Epithelial cell of proximal tubule (primary cell): ENCODE measurements at places on chromosomes 4 and X. TPM values are rescaled to one million over a fixed set of nuclear protein-coding genes. Genes with fewer than 3 reads are reported as not detected.

Gene GLOD5
- total RNA-seq, result not detected in 2 replicates

Gene DCHS2
- total RNA-seq, result 0.12 and 0.87 TPM in 2 replicates

Gene SASH3
- not detected in 2 replicates for total RNA-seq

Gene FRG2
- not detected in 2 replicates for total RNA-seq

Gene P2RY4
- total RNA-seq, result not detected in 2 replicates

Gene TRIML2
- not detected in 2 replicates for total RNA-seq

Gene P2RY8
- total RNA-seq, result not detected in 2 replicates

Gene TKTL2
- total RNA-seq, result not detected in 2 replicates

Gene CSAG1
- not detected in 2 replicates for total RNA-seq

Gene TMEM47
- total RNA-seq, result 8.2 and 11.9 TPM in 2 replicates

Gene HMGN5
- total RNA-seq, result 0.17 and 3.0 TPM in 2 replicates

Gene NPNT
- 1.5 and 15.4 TPM in 2 replicates for total RNA-seq

Gene KIT
- total RNA-seq, result 0.12 and 0.22 TPM in 2 replicates

Gene CXCL8
- 24.9 and 31.4 TPM in 2 replicates for total RNA-seq

Gene SEPTIN11
- 86.7 and 109 TPM in 2 replicates for total RNA-seq

Gene WNK3
- 1.4 and 2.6 TPM in 2 replicates for total RNA-seq

Gene MAGED4B
- 7.2 and 29.2 TPM in 2 replicates for total RNA-seq

Gene NWD2
- total RNA-seq, result not detected in 2 replicates

Gene MTCP1
- 0.29 and 2.0 TPM in 2 replicates for total RNA-seq

Gene GALNTL6
- total RNA-seq, result not detected in 2 replicates

Gene CXCL1
- total RNA-seq, result 100 and 158 TPM in 2 replicates

Gene EVC
- 9.7 and 13.5 TPM in 2 replicates for total RNA-seq

Gene ITGB1BP2
- 0.29 and 0.52 TPM in 2 replicates for total RNA-seq

Gene CT45A1
- not detected in 2 replicates for total RNA-seq

Gene RAB41
- not detected in 2 replicates for total RNA-seq

Gene HTR2C
- not detected in 2 replicates for total RNA-seq

Gene KCNIP4
- 0.17 and 0.80 TPM in 2 replicates for total RNA-seq

Gene F11
- not detected in 2 replicates for total RNA-seq

Gene MAGEB10
- not detected in 2 replicates for total RNA-seq

Gene ADAM29
- total RNA-seq, result not detected in 2 replicates

Gene TBX22
- total RNA-seq, result not detected in 2 replicates

Gene GABRG1
- not detected in 2 replicates for total RNA-seq
